Activated naive CD8-positive, alpha-beta T cell treated with anti-CD3 and anti-CD28 coated beads for 36 hours (primary cell): ENCODE measurements at places on chromosomes 1 and 21. TPM values are rescaled to one million over a fixed set of nuclear protein-coding genes. Genes with fewer than 3 reads are reported as not detected.

FHL3 gene
- total RNA-seq: 27.7 TPM

LINGO4 gene
- not detected for total RNA-seq

KIF17 gene
- total RNA-seq: not detected

TRIM58 gene
- 0.08 TPM for total RNA-seq

GJA8 gene
- total RNA-seq: not detected

TPTE gene
- total RNA-seq: not detected

ILF2 gene
- total RNA-seq: 419 TPM

FAM151A gene
- not detected for total RNA-seq

ACOT11 gene
- 1.0 TPM for total RNA-seq

FHAD1 gene
- 0.49 TPM for total RNA-seq

CASQ1 gene
- total RNA-seq: not detected

LHX4 gene
- total RNA-seq: not detected

LCE1E gene
- not detected for total RNA-seq

SCMH1 gene
- total RNA-seq: 27.8 TPM

KRTAP15-1 gene
- total RNA-seq: not detected

GNAT2 gene
- 0.64 TPM for total RNA-seq

CTH gene
- total RNA-seq: 12.9 TPM

CFAP141 gene
- total RNA-seq: not detected

CD53 gene
- total RNA-seq: 191 TPM

LCE3E gene
- not detected for total RNA-seq

REN gene
- not detected for total RNA-seq

NR5A2 gene
- total RNA-seq: 0.08 TPM

TLR5 gene
- total RNA-seq: 0.19 TPM

MYBPH gene
- not detected for total RNA-seq

AMIGO1 gene
- 2.5 TPM for total RNA-seq

DISC1 gene
- total RNA-seq: 2.0 TPM

SELENBP1 gene
- not detected for total RNA-seq

LENEP gene
- total RNA-seq: not detected

DHDDS gene
- total RNA-seq: 45.9 TPM

FAM3B gene
- total RNA-seq: not detected

IL10 gene
- not detected for total RNA-seq

ADGRB2 gene
- 0.18 TPM for total RNA-seq

MEF2D gene
- total RNA-seq: 25.7 TPM

CRYAA gene
- total RNA-seq: not detected

BARHL2 gene
- total RNA-seq: not detected

THRAP3 gene
- 159 TPM for total RNA-seq

C1orf141 gene
- total RNA-seq: not detected

UFC1 gene
- 89.9 TPM for total RNA-seq

LIPI gene
- total RNA-seq: not detected

S100A14 gene
- total RNA-seq: not detected

IL10RB gene
- 25.9 TPM for total RNA-seq

FDPS gene
- total RNA-seq: 264 TPM

OR2L2 gene
- not detected for total RNA-seq
